ENCODE measurements at places on chromosomes 1 and 21. TPM values are rescaled to one million over a fixed set of nuclear protein-coding genes. Genes with fewer than 3 reads are reported as not detected.

- no peaks in the 10 kb centered on the region for H3K36me3 ChIP-seq
- H3K27ac ChIP-seq: no peak overlapping the region
- H3K4me1 ChIP-seq: no peaks in the 10 kb centered on the region
- H3K27me3 ChIP-seq: peaks cover 27% of the 10 kb centered on the region
- no peak overlapping the region for H3K4me3 ChIP-seq
Measured at GRCh38 chr1:147338571-147338970, 96.1 kb downstream of the CHD1L start.

DNA sequence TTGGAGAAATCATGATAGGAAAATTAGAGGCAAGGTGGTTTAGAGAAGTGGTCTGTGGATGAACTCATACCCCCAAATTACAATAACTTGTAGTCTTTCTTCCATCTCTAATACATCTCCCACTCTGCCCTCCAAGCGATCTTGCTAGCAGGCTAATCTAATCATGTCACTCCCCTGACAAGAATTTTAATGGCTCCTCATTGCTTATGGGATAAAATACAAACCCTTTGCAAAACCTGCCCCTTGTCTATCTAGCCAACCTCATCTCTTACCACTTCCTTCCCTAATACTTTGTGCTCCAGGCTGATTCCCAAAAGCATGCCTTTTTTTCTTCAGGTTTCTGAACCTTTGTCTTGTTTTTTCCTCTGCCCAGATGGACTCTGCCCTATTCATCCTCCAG, 71.3 kb upstream of the LRRN2 start:
- no peak for DNase-seq
- H3K36me3 ChIP-seq: no peaks in the 10 kb centered on the region
- H3K27ac ChIP-seq: no peak overlapping the region
- H3K27me3 ChIP-seq: peaks cover 11% of the 10 kb centered on the region

- H3K36me3 ChIP-seq: peaks cover 1% of the 10 kb centered on the region
- no peaks in the 10 kb centered on the region for H3K27me3 ChIP-seq
- no peak overlapping the region for H3K4me3 ChIP-seq
- no peak overlapping the region for H3K27ac ChIP-seq
Measured at GRCh38 chr1:97174039-97174704, 452.6 kb downstream of the PTBP2 start.

DNA sequence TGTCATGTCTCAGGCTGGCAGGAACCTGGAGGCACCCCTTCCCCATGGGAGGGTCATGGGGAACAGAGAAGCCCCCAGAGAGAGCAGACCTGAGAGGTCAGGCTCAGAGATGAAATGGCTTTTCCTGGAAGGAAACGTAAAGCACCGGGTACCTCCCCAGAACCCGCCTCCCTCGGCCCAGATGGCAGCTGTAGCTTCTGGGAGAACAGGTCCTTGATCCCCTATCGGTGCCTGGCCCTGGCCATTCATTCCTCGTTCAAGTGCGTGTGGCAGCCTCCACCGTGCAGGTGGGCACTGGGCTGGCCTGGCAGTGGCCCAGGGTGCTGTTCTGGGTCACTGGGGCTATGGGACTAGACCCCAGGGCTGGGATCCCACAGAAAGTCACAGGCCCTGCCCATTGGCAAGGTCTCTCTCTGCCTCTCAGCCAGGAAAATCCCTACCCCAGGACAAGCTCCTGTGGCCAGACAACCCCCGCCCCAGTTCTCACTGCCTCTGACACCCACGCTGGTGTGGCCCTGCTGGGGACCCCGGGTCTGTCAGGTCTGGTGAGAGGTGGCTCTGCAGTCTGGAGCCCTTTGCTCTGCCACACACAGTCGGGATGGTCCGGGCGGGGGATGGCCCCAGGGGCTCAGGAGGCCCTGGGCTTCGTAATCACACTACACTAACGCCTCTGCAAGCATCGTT, 183.2 kb upstream of the VAMP3 start:
- peak; percentile 15 for DNase-seq
- H3K4me1 ChIP-seq: no peaks in the 10 kb centered on the region
- no peaks in the 10 kb centered on the region for H3K27me3 ChIP-seq
- H3K4me3 ChIP-seq: no peak overlapping the region
- no peak overlapping the region for H3K27ac ChIP-seq
- no peaks in the 10 kb centered on the region for H3K36me3 ChIP-seq

DNA sequence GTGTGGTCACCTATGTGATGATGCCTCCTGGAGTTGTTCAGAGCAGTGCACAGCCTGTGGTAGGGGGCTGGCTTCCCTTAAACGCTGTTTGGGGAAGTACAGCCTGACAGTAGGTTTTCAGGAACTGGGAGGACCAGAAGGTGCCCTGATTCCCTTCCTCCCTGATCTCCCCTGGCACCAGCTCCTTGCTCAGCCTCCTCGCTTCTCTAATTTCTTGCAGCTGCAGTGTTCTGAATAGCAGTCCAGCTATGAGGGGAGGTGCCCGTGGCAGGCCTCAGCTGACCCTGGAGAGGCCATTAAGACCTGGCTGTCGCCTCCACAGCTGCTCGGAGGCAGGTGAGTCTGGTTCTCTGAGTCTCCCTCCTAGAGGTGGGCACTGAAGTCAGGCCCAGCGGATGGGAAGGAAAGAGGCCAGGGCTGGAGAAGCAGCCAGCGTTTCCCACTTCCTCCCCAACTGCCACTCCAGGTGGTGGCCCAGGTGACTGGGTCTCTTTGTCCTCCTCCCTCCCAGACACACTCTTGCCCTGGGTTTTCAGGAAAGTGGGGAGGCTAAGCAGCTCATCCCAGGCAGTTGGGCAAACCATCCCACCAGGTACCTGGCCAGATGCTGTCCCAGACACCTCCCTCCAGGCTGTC, 52.0 kb upstream of the RPL11 start:
- H3K27ac ChIP-seq: no peak overlapping the region
- H3K27me3 ChIP-seq: no peaks in the 10 kb centered on the region
- no peak overlapping the region for H3K4me3 ChIP-seq

GRCh38 chr21:37153935-37154350, 80.9 kb downstream of the TTC3 start:
- H3K4me1 ChIP-seq: peaks cover 5% of the 10 kb centered on the region
- peaks cover 30% of the 10 kb centered on the region for H3K36me3 ChIP-seq
- no peaks in the 10 kb centered on the region for H3K27me3 ChIP-seq

GRCh38 chr21:25658427-25659035, 19.5 kb downstream of the JAM2 start:
- no peak overlapping the region for H3K4me3 ChIP-seq
- no peak overlapping the region for H3K27ac ChIP-seq
- peaks cover 7% of the 10 kb centered on the region for H3K27me3 ChIP-seq
- H3K4me1 ChIP-seq: no peaks in the 10 kb centered on the region
- no peaks in the 10 kb centered on the region for H3K36me3 ChIP-seq

- no peaks in the 10 kb centered on the region for H3K27me3 ChIP-seq
- H3K4me3 ChIP-seq: no peak overlapping the region
- H3K27ac ChIP-seq: peak overlapping the region; percentile 25
Measured at GRCh38 chr1:62045574-62045973, 149.1 kb upstream of the L1TD1 start.

GRCh38 chr21:31660259-31660565, 719 bp downstream of the SOD1 start:
- peaks cover 48% of the 10 kb centered on the region for H3K4me1 ChIP-seq
- H3K27me3 ChIP-seq: no peaks in the 10 kb centered on the region
- H3K27ac ChIP-seq: peak overlapping the region; percentile 89
- no peak for DNase-seq

GRCh38 chr1:11333631-11334030, 60.6 kb downstream of the UBIAD1 start:
- peaks cover 12% of the 10 kb centered on the region for H3K27me3 ChIP-seq
- no peaks in the 10 kb centered on the region for H3K36me3 ChIP-seq
- no peak overlapping the region for H3K27ac ChIP-seq

C1orf226 gene
- total RNA-seq: 0.06 TPM

DYNLT4 gene
- total RNA-seq: 0.97 TPM

FBXO2 gene
- total RNA-seq: 4.8 TPM

BATF3 gene
- total RNA-seq: 13.2 TPM

OR14K1 gene
- not detected for total RNA-seq
